ENCODE measurements at places on chromosomes 13 and 19.

GRCh38 chr19:17097593-17098126 lies 22.1 kb downstream of the MYO9B start:
- no peak for DNase-seq

DNA sequence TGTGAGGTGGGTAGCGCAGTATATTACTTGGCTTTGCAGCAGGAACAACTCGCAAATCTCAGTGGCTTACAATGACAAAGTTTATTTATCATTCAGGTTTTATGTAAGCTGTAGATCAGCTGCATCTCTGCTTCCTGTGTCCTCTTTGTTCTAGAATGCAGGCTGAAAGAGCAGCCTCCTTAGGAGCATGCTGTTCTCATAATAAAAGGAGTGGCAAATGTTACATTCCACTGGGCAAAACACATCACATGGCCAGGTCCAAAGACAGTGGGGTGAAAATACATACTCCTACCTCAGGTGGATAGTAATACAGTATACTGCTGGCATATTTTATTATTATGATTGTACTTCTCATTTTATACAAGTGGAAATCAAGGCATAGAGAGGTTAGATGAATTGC lies 1.2 kb upstream of the CSNK1A1L start:
- DNase-seq: no peak

GRCh38 chr13:49217962-49218492 lies 2.1 kb upstream of the MLNR start:
- no peak for DNase-seq

GRCh38 chr19:2659856-2660432 lies 42.5 kb downstream of the GNG7 start:
- DNase-seq: no peak

DNA sequence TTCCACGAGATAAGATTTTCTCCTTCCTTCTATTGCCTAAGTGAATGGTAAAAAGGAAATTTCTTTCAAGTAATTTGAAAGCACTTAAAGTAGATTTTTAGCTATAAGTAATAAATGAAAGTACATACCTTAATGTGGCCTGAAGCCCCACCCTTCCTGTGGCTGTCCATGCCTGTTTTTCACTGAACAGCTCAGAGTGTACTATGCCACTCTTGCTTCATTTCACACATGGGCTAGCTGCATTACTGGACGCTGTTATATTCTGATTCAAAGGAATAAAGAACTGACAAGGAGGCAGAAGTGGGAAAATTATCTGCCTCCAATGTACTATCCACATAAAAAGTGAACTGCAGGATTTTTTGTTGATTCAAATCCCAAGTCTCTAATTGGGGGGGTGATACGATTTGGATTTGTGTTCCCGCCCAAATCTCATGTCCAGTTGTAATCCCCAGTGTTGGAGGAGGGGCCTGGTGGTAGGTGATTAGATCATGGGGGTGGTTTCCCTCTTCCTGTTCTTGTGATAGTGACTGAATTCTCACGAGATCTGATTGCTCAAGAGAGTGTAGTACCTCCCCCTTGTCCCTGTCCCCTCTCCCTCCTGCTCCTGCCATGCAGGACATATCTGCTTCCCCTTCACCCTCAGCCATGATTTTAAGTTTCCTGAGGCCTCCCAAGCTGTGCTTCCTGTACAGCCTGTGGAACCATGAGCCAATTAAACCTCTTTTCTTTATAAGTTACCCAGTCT lies 154.7 kb upstream of the SGCG start:
- no peak for DNase-seq

- DNase-seq: no peak
These were observed 28.5 kb downstream of the DCLK1 start for GRCh38 chr13:36102721-36103120.

DNA sequence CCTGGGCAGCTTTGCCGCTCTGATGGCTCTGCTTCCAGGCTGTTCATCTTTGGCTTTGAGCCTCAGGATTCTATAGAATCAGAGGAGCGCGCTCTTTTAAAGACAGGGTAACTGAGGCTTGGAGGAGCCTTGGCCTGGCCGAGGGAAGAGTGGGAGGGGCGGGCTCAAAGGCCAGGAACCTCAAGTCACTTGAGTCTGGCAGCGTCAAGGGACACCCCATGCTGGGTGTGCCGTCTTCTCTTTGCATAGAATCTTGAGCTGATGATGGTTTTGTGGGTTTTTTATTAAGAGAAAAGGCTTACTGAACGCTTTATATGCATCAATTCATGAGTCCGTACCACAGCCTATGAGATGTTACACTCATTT lies 1.1 kb downstream of the PGLS start:
- no peak for DNase-seq

DNA sequence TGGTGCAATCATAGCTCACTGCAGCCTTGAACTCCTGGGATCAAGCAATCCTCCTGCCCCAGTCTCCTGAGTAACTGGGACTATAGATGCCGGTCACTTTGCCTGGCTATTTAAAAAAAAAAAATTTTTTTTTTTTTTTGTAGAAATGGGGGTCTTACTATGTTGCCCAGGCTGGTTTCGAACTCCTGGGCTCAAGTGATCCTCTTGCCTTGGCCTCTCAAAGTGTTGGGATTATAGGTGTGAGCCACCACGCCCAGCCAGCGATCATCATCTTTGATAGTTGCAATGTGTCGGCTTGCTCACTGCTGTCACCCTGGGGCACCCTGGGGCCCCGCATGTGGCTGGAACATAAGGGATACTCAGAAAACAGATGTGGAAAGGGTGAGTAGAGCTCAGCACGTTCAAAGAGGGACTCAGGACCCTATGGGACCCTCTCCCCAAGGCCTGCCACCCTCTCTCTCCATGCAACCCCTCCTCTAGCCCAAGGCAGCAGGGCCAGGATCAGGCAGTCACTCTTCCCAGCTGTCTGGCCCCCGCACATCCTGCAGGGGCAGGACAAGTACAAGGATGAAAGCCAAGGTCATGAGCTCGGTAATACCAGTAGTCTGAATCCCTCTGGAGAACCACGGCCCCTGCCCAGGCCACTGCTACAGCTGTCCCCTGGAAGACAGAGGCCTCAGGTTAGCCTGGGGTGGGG lies 6.5 kb upstream of the CCL25 start:
- DNase-seq: no peak

GRCh38 chr19:36916991-36917390 lies 859 bp downstream of the ZNF568 start:
- DNase-seq: no peak

DNA sequence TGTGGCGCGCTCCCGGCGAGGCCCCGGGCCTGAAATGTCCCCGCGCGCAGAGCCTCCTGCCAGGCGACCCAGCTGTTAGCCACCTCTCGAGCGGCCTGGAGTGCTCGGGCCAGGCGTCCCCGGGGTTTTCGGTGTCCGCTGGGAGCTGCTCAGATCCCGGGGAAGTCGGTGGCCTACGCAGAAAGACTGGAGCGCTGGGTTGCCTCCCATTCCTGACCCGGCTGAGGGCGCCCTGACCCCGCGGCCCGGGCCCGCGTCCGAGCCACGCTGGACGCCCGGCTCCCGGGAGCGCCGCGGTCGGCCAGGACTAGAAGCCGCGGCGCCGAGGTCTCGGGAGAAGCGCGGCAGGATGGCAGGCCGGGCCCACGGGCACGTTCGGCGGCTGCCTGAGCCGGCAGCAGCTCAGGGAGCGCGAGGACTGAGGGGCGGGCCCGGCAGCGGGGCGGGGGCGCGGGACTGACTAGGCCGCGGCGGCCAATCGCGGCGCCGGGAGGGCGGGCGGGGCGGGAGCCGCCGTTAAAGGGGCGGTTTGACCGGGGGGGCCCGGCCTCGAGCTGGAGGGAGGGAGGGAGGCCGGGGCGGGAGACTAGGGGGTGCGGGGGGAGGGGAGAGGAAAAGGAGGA lies 1.3 kb upstream of the ZIC2 start:
- peak; percentile 43 for DNase-seq

DNA sequence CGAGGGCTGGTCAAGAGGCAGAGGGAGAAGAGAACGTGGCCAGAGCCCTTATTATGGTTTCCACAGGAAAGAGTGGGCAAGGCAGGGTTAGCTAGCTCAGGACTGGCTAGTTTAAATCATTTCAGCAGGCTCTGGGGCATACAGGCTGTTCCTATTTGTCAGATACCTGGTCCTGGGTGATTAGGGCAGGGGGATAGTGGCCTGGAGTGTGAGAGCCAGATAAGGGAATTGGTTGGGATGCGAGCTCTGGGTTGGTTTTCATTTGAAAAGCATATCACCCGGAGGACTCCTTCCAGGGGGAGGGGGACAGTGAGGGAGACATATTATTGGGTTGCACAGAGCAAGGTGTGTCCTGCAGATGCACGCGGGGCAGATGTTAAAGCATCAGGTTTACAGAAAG lies 75.3 kb upstream of the CLDN10 start:
- DNase-seq: no peak

DNA sequence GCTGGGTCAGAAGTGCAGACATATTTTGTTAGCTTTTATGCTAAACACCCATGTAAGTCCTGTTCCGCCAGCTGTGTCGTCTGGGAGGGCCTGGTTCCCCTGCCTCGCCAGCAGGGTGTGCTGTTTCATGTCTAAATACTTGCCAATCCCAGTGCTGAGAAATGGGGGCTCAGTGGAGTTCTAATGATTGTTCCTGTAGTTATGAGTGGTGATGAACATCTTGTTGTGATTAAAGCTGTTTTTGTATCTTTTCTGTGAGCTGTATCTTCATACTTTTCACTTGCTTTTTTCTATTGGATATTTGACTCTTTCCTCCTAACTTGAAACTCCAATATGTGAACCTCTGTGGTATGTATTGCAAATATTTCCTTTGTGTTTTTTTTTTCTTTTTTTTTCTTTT lies 32.7 kb downstream of the KDM4B start:
- DNase-seq: peak; percentile 10

- DNase-seq: no peak
These were observed 34.4 kb downstream of the RAP2A start for GRCh38 chr13:97468331-97468730.

DNA sequence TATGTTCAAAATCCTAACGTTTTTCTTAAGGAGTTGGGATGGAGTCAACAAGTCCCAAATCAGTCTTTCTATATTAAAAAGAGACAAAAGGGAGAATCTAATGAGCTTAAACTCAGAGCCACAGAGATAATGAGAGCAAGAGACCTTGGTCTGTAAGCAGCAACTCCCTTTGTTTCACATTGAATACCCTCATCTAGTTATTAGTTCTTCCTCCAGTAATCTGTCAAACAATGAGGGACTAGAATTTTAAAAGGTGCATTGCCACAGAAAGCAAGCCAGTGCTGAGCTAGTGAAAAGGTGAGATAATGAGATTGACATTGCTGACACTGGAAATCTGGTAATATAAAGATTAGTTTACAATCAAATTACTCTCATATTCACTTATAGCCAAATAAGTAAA lies 718.6 kb downstream of the DACH1 start:
- no peak for DNase-seq

DNA sequence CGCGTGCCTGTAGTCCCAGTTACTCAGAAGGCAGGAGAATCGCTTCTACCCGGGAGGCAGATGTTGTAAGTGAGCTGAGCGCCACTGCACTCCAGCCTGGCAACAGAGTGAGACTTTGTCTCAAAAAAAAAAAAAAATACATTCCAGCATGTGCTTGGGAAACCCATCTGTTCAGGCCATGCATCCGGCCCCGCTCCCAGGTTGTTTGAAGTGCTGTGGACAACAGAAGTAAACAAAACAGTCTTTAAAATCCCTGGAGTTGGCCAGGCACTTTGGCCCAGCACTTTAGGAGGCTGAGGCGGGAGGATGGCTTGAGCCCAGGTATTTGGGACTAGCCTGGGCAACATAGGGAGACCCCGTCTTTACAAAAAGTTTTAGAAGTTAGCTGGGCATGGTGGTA lies 3.2 kb upstream of the PTPRS start:
- no peak for DNase-seq

- DNase-seq: no peak
These were observed 88.1 kb upstream of the SOX21 start for GRCh38 chr13:94800423-94800822.

DNA sequence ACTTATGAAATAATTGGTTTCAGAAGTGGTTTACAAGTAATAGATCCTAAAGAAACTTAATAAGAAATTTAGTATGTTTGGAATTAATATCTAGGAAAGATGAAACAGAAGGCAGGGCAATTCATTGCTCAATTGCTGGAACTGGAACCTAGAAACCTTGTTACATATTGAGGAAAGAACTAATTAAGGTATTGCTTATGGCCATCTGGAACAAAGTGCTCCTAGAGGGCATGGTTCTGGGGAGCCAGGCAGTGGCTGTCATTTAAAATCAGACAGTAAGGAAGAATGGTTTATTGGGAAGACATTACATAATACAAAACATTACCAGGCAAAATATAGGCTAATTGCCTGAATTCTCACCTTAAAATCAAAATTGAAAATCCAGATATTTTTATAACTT lies 224.1 kb downstream of the SLITRK6 start:
- no peak for DNase-seq

GRCh38 chr19:47897861-47898260 lies 11.7 kb upstream of the SULT2A1 start:
- no peak for DNase-seq

GRCh38 chr13:25169356-25169755 lies 2.7 kb downstream of the AMER2 start:
- no peak for DNase-seq

GRCh38 chr19:42207767-42208271 lies 9.7 kb downstream of the DEDD2 start:
- no peak for DNase-seq

GRCh38 chr13:107586216-107586615 lies 629.1 kb downstream of the LIG4 start:
- DNase-seq: no peak

DNA sequence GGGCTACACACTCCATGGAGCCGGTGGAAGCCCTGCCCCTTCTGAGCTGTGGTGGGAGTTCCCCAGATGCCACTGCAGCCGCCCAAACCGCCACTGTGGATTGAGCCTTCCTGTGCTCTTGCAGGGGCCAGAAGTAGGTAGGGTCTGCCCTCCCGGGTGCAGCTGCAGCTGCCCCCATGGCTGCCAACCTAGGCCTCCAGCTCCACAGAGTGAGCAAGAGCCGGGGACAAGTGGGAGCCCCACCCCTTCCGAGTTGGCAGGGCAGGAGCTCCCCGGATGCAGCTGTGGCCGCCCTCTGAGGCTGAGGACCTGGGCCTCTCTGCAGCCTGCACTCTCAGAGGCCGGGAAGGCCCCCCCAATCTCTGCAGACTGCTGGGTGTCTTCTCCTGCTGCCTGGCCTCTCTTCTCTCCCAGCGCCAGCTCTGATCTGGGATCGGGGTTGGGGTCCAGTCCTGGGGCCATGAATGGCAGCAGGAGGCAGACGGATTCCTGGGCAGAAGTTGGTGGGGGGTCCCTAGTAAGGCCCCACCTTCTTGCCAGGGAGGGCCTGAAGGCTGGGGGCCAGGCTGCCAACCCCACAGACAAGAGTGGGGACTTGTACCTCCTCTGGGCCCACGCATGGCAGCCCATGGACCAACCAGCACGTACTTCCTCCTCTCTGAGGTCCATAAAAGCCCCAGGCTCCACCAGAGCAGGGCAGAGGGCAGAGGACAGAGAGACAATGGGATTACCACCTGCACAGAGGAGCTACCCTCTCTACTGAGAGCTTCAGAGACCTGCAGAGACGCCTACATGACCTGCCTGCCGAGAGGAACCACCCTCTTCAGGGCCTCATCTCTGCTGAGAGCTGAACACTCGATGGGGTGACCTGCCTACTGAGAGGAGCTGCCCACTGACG lies 28.9 kb downstream of the AP2S1 start:
- peak; percentile 40 for DNase-seq

All from stimulated activated CD8-positive, alpha-beta memory T cell treated with anti-CD3 and anti-CD28 coated beads, Interleukin-15, amount 100 ng/mL, for 48 hours (primary cell).